Activated CD8-positive, alpha-beta memory T cell treated with anti-CD3 and anti-CD28 coated beads for 48 hours (primary cell): ENCODE measurements at places on chromosomes 11 and 22.

DNA sequence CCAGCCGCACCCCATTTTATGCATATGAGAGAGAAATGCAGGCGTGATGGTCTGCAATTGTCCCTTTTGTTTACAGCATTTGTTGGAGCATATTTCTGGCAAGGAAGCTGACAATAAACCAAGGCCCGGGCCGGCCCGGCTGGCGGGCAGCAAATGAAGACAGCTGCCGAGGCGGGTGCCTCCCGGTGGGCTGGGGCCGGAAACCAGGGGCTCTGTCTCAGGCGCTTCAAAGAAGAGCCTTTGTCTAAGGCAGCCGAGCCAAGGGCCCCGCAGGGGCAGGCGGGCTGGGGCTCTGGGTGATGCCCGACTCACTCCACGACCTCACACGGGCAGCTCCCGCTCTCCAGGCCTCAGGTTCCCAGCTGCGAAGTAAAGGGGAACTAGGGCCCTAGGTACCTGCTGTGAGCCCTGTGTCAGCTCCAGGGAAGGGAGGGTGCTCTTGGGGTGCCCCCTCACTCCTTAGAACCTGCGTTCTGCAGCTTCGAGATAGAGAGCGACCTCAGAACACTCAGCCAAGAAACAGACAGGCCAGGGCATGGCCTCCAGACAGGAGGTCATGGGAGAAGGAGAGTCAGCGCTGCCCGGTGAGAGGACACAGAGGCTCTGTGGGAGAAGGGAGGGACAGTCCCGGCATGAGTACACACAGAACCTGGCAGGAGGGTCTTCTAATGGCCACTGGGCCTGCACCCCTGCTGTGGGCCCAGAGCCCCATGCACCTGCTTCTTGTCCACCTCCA lies 2.4 kb downstream of the LINC01488 start:
- DNase-seq, result no peak

DNA sequence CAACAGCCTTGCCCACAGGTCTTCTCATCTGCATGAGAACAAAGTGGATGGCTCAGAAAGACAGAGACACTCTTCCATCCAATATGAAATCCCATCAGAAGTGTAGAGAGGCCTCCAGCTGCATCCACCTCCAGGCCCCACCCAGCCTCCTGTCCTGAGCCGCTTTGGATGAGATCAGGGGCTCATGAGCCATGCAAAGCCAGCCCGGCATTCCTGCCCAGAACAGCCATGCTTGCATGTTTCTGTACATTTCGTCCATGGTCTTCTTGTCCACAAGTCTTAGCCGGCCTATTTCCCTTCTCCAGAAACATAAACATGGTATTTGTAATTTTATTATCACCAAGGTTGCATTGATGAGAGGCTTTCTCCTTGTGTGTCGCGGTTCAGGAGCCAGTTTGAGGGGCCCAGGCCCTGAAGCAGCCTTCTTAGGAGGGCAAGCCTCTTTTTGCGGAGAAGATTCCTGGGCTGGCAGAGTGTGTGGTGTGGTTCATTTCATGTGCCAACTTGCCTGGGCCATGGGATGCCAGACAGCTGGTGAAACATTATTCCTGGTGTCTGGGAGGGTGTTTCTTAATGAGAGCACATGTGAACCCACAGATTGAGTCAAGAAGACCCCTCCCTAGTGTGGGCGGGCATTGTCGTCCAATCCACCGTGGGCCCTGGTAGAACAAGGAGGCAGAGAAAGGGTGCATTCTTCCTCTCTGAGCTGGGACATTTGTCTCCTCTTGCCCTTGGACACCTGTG lies 928.9 kb downstream of the TBC1D22A start:
- no peak for DNase-seq

- peak; percentile 35 for DNase-seq
Observed at GRCh38 chr11:34512840-34513681, 533 bp downstream of the ELF5 start.

- DNase-seq, result no peak
Observed at GRCh38 chr11:56890584-56891305, 98.0 kb upstream of the OR5AK2 start.

- DNase-seq, result no peak
Observed at GRCh38 chr22:29769723-29770321, 2.7 kb downstream of the UQCR10 start.

GRCh38 chr22:30930228-30930627 lies 38.3 kb downstream of the MORC2 start:
- no peak for DNase-seq

DNA sequence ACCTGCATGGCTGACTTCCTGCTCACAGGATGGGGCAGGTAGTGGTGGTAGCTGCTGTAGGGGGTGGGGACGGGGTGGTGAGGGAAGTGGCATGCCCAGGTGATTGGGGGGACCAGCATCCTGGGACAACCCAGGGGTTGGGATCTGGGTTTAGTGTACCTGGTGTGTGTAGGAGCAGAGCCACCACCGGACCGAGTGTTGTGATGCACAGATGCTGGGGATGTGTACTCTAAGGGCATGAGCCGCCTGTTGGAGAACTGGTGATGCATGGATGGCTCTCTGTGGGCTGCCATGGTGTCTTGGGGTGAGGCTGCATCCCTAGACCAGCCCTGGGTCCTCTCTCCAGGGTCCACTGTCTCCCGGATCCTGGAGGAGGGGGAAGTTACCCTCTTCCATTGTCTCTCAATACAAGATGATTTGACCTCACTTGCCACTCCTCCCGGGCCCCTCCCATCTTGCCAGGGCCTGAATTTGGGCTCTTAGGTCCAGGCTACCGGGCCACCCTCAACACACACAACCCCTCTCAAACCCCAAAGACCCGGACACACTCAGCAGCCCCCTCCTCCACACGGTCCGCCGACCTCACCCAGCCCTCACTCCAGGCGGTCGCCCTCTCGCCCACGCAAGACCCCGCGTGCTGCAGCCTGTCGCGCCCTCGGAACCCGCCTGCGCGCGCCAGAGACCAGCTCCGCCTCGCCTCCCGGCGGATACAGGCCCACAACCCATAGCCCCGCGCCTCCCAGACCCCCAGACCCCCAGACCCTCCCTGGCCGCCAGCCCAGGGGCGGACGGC lies 619 bp downstream of the LRRC75B start:
- DNase-seq, result no peak

GRCh38 chr11:12318791-12319438 lies 58.5 kb upstream of the PARVA start:
- DNase-seq, result no peak

- DNase-seq, result no peak
Observed at GRCh38 chr22:11627798-11628650, 3900.0 kb upstream of the OR11H1 start.

GRCh38 chr11:38296211-38296776 lies 1698.3 kb upstream of the RAG2 start:
- DNase-seq, result no peak

DNA sequence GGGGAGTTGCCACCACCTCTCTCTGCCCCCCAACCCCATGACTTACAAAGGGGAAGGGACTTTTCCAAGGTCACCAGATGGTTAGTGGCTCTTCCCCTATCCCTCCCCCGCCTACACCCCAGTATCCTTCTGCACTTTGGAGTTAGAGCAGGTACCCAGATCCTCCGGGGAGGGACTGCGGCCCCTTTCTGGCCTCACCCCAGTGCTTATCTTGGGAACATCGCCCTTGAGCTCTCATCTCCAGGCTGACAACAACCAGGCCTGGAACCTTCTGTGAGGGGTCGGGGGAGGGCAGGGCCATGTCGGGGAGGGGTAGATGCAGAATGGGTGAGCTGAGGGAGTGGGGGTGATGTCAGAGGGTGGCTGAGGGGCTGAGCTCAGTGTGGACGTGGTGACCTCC lies 7.5 kb upstream of the NAALADL1 start:
- DNase-seq, result no peak

GRCh38 chr22:44891791-44892190 lies 118.0 kb downstream of the PHF21B start:
- no peak for DNase-seq

GRCh38 chr11:40987776-40988435 lies 471.5 kb downstream of the LRRC4C start:
- DNase-seq, result no peak
